Osteoblast (primary cell): ENCODE measurements at places on chromosomes 13 and 19. TPM values are rescaled to one million over a fixed set of nuclear protein-coding genes. Genes with fewer than 3 reads are reported as not detected.

GRCh38 chr19:50486823-50487515, 10.3 kb upstream of the GARIN5A start:
- no peak for DNase-seq

GRCh38 chr19:38209152-38209551, 14.9 kb downstream of the DPF1 start:
- DNase-seq: no peak

- DNase-seq: peak; percentile 77
Observed at GRCh38 chr19:53872762-53873161, 5.1 kb downstream of the MYADM start.

DNA sequence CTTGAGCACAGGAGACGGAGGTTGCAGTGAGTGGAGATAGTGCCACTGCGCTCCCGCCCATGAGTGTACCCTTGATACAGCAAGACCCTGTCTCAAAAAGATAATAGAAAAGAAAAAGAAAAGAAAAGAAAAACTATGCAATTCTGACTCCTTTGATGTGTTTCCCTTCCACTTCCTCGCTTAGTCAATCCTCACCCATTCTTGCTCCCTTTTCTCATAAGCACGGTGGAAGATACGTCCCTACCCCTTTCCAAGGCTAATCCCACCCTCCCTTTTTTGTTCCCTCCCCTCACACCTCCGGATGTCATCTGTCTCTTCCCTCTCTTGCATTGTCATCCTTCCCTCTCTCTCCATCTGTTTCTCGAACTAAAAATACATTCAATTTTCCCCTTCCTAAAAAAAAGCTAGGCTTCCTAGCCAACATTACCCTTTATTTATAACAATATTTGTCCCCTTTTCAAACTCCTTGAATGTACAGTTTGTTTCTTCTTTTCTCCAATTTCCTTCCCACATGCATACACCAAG, 40.5 kb upstream of the ITM2B start:
- DNase-seq: no peak

- DNase-seq: no peak
Observed at GRCh38 chr19:48203222-48203793, 32.8 kb downstream of the ZSWIM9 start.

GRCh38 chr13:48068036-48068435, 26.9 kb downstream of the MED4 start:
- DNase-seq: no peak

DNA sequence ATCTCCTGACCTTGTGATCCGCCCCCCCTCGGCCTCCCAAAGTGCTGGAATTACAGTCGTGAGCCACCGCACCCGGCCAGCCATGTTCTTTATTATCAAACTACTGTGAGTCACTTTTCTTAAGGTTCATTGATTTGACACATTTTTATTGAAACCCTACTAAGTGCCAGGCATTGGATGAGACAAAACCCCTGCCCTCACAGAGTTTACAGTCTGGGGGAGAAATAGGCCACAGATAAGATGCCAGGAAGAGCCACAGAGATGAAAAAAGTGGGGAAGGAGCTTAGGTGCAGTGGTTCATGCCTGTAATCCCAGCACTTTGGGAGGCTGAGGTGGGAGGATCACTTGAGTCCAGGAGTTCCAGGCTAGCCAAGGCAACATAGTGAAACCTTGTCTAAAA, 14.5 kb upstream of the MAP2K2 start:
- no peak for DNase-seq

DNA sequence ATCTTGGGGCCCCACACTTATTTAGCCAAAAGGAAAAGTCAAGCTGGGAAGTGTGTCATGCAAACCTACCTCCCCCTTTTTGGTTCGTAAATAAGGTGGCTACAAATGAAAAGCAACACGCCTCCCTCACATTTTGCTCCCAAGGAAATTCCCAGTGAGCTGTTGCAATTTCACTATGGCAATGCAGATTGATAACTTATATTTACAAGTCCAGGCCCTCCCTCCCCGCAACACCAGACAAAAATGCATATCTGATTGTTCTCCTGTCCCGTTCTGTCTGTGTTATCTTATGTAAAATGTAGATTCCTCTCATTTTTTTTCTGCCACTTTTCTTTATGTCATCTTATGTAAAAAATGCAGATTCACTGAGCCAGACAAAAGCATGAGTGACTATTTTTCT, 1305.3 kb downstream of the SLITRK5 start:
- DNase-seq: no peak

DNA sequence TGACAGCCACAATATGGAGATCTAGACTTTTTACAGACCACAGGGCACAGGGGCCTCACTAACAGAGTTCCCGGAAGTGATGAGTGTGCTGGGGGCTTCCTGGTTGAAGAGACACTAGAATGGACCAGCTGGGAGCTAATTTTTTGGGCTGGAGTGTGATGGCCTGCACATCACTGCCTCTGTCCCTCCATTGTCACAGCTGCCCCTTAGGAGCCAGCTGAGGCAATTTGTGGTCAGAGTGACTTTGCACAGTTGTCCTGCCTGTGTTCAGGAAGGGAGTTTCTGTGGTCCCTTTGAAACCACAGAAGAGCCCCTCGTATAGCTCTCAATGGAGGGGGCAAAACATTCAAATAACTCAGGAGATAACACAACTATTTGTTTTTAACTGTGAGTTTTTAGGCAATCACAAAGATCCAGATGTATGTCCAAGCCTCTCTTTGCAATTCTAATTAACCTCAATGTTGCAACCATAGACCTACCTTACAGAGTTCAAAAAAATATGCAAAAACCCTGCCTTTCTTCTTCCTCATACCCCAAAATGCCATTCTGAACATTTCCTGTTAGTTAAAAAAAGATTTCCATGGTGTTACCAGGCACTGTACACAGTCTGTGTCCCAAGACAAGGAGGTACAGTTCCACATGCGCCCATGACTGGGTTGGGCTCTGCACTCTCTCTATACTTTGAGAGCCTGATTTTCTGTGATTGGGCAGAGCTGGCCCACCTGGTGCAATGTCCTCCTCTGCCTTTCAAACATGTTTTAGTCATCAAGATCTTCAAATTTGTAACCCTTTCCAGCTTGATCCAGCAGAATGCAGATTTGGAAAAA, 2.4 kb downstream of the ALOX5AP start:
- DNase-seq: peak; percentile 14

The KLK3 gene
- not detected in 2 replicates for total RNA-seq

The SRRM5 gene
- total RNA-seq: under 0.01 TPM in 1 of 2 replicates, not detected in the other

The FFAR3 gene
- total RNA-seq: not detected in 2 replicates

The CCNA1 gene
- not detected in 2 replicates for total RNA-seq

The RXFP2 gene
- not detected in 2 replicates for total RNA-seq

The LRRC25 gene
- total RNA-seq: 0.88 and 1.1 TPM in 2 replicates
